ENCODE measurements at places on chromosomes 1 and 21. TPM values are rescaled to one million over a fixed set of nuclear protein-coding genes. Genes with fewer than 3 reads are reported as not detected.

DNA sequence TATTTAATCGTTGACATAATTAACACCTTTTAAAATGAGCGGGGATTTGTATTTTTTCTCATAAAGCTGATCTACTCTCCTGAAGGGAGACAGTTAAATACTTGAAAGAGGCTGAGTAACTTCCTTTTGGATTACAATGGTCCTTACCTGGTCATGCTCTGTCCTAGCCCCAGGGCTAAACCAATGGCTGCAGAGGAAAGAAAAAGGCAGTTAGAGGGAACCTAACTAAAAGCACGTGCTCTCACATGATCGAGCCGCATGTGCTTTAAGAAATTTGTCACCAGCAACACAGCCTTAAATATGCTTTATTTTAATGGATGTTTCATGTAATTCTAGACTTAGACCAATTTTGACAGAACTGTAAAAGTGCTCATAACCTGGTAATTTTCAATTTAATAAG is 132.7 kb downstream of the GPATCH2 start:
- DNase-seq, result no peak
- H3K27ac ChIP-seq, result no peak overlapping the region
- no peaks in the 10 kb centered on the region for H3K27me3 ChIP-seq
- H3K4me3 ChIP-seq, result no peak overlapping the region
- peaks cover 7% of the 10 kb centered on the region for H3K4me1 ChIP-seq

GRCh38 chr1:83791821-83792437 is 207.0 kb downstream of the TTLL7 start:
- no peak overlapping the region for H3K27ac ChIP-seq
- H3K4me3 ChIP-seq, result no peak overlapping the region
- no peak for DNase-seq
- peaks cover 1% of the 10 kb centered on the region for H3K27me3 ChIP-seq
- no peaks in the 10 kb centered on the region for H3K36me3 ChIP-seq

DNA sequence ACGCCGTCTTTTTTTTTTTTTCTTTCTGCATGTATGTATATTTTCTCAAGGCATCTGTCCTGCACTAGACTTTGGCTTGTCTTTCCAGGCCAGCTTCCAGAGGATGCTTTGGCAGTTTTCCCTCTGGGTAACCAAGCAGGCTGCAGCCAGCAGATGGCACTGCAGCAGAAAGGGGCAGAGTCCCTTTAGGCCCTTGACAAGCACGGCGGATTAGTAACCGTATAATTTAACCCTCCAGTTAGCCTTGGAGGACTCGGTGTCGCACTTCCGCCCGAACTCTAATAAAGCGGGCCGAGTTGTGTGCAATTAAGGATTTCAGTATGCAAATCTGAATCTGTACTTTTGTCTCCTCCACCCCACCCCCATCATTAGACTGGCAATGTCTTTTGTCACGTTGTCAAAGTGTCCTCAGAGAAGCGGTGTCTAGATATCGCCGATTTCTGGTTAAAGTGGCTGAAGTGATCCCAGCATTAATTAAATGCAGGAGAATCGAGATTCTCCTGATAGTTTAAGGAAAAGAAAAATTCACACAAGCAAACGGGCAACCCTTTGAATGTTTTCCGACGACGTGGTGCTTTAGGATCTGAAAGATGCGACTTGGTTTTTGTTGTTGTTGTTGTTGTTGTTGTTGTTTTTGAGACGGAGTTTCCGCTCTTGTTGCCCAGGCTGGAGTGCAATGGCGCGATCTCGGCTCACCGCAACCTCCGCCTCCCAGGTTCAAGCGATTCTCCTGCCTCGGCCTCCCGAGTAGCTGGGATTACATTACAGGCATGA is 1.1 kb upstream of the TMEM167B start:
- H3K27ac ChIP-seq, result peak overlapping the region; percentile 93
- peak; percentile 30 for DNase-seq
- H3K4me3 ChIP-seq, result peak overlapping the region; percentile 92

GRCh38 chr1:227950735-227951346 is 3.1 kb upstream of the WNT9A start:
- no peak for DNase-seq
- H3K36me3 ChIP-seq, result no peaks in the 10 kb centered on the region
- no peak overlapping the region for H3K27ac ChIP-seq
- peaks cover 37% of the 10 kb centered on the region for H3K27me3 ChIP-seq
- no peaks in the 10 kb centered on the region for H3K4me1 ChIP-seq
- H3K4me3 ChIP-seq, result no peak overlapping the region

DNA sequence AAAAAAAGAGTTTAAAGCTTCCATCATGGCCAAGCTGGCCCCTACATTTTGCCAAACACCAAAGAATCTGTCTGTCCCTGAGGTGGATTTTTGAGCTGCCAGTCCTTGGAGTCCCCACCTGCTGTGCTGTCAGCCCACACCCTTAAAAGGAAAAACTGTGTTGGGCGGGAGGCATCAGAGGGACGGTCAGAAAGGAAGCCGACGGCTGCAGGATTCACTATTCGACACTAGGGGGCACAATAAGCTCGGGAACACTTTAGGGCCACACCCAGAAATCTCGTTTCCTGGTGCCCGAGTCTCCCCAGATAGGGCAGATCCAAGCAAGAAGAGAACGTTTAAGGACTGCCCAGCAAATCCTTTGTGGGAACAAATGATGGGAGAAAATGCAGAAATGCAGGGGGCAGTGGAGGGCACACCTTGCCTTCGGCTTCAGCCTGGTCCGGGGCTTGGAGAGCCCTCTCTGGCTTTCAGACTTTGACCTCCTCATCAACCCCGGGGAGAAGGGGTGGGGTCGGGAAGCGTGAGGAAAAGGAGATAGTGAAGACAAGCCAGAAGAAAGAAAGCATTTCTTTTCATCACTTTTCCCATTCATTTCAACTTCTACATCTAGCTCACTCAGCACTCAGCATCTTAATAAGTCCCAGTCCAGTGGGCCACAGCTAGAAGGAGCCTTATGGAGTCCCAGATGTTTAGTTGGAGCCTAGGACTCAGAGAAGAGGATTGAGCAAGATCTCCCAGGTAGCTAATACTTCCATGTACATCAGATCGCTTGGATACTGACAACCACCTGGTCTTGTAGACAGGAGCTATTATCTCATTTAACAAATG is 5.0 kb upstream of the CTTNBP2NL start:
- H3K27ac ChIP-seq, result peak overlapping the region; percentile 15
- no peaks in the 10 kb centered on the region for H3K36me3 ChIP-seq
- DNase-seq, result peak; percentile 75
- H3K4me3 ChIP-seq, result peak overlapping the region; percentile 70

- no peak for DNase-seq
- H3K4me1 ChIP-seq, result peaks cover 7% of the 10 kb centered on the region
- H3K27me3 ChIP-seq, result peaks cover 7% of the 10 kb centered on the region
- H3K27ac ChIP-seq, result no peak overlapping the region
- H3K36me3 ChIP-seq, result peaks cover 15% of the 10 kb centered on the region
Measured at GRCh38 chr1:91761295-91761721, 124.6 kb downstream of the TGFBR3 start.

SELE gene
- not detected for total RNA-seq

GNG12 gene
- total RNA-seq, result 0.12 TPM

GRCh38 chr1:206678490-206678889 is 6.2 kb upstream of the MAPKAPK2 start:
- peak overlapping the region; percentile 21 for H3K27ac ChIP-seq
- no peak overlapping the region for H3K4me3 ChIP-seq
- H3K27me3 ChIP-seq, result peaks cover 5% of the 10 kb centered on the region

GRCh38 chr1:244409701-244410100 is 42.0 kb downstream of the ADSS2 start:
- no peak overlapping the region for H3K4me3 ChIP-seq
- peaks cover 55% of the 10 kb centered on the region for H3K36me3 ChIP-seq
- H3K27me3 ChIP-seq, result no peaks in the 10 kb centered on the region
- no peak for DNase-seq
- H3K27ac ChIP-seq, result no peak overlapping the region

DNA sequence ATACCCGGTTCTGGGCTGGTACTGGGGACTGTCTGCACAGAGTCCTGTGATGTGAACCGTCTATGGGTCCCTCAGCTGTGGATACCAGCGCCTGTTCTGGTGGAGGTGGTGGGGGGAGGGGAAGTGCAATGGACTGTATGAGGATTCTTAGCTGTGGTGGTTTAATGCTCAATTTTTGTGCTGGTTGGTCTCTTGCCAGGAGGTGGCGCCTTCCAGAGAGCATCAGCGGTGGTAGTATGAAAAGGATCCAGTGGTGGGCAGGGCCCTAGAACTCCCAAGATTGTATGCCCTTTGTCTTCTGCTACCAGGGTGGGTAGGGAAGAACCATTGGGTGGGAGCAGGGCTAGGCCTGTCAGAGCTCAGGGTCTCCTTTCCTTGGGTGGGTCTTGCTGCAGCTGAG is 89.4 kb upstream of the B3GALT2 start:
- DNase-seq, result no peak
- peaks cover 26% of the 10 kb centered on the region for H3K36me3 ChIP-seq
- no peaks in the 10 kb centered on the region for H3K27me3 ChIP-seq
- no peak overlapping the region for H3K4me3 ChIP-seq
- H3K27ac ChIP-seq, result no peak overlapping the region
- H3K4me1 ChIP-seq, result peaks cover 8% of the 10 kb centered on the region

GRCh38 chr1:209116705-209117104 is 466.8 kb upstream of the CAMK1G start:
- H3K4me3 ChIP-seq, result no peak overlapping the region
- H3K27ac ChIP-seq, result no peak overlapping the region
- H3K27me3 ChIP-seq, result peaks cover 5% of the 10 kb centered on the region
- no peak for DNase-seq

DNA sequence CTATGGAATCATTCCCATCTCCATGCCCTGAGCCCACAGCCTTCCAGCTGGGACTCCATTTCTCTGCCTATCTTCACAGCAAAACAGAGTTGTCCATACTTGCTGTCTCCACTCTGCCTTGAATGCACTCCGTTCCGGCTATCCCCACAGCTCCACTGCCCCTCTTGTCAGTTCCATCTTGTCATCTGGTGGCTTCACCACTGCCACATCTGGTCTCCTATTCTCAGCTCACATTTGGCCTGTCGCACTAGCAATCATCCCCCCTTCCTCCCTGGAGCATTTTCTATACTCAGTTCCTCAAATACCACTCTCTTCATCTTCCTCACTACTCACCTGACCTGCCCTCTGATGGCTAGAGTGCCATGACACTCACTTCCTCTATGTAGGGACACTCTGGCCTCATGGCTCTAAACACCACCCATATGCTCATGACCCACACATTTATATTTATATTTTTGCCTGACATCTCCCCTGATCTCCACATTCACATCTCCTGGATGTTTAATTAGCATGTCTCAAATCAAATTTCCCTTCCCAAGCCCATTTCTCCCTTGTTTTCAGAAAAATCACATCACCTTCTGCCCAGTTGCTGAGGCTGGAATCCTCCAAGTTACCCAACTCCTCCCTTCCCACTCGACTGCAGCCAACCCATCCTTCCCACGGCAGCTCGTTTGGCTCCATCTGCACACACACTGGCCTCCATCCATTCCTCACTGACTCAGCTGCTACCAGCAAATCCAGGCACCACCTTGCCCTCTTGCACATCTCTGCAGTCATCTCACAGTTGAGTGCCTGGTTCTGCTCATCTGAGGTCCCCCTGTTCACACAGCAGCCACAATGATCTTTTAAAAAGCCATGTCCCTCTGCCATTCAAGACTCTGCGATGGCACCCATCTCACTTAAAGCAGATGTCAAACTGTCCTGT is 6.1 kb downstream of the ZNF692 start:
- H3K4me1 ChIP-seq, result peaks cover 11% of the 10 kb centered on the region
- no peaks in the 10 kb centered on the region for H3K27me3 ChIP-seq
- H3K4me3 ChIP-seq, result no peak overlapping the region

DNA sequence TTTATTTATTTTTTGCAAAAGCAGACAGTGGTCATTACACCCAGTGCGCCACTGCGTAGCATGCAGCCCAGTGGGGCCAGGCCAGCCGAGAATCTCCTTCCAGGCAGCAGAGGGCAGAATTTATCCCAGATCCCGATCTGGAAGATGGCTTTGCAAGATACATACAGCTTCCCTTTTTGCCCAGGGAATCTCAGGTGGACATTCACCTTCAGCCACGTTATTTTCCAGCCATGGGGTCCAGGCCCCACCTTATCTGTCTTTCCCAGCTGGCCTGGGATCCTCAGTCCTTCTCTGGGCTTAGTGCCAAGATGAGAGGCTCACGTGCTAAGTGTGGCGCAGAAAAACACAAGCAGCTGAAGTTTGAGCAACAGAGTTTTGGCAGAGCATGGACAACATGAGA is 123.6 kb downstream of the AJAP1 start:
- H3K4me3 ChIP-seq, result no peak overlapping the region
- no peaks in the 10 kb centered on the region for H3K4me1 ChIP-seq

DNA sequence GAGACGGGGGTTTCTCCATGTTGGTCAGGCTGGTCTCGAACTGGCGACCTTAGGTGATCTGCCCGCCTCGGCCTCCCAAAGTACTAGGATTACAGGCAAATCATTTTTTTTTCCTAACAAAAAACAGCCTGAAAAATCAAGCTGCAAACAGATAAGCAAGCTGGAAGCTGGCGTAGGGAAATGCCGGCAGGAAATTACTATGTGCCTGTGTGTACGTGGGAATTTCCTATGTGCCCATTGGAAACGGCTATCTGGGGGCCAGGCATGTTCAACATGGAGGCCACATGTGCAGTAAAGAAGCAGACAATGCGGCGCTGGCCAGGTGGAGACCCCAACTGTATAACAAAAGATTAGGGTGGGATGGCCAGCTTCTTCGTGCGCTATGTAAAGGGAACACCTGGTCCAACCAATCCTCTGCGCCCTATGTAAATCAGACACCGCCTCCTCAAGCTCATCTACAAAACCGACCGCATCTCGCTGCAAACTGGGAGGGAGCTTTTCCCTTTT is 9.1 kb upstream of the AADACL4 start:
- H3K36me3 ChIP-seq, result no peaks in the 10 kb centered on the region
- no peak for DNase-seq
- peaks cover 14% of the 10 kb centered on the region for H3K4me1 ChIP-seq
- peaks cover 4% of the 10 kb centered on the region for H3K27me3 ChIP-seq
- no peak overlapping the region for H3K27ac ChIP-seq

KCNJ10 gene
- total RNA-seq, result not detected

DNA sequence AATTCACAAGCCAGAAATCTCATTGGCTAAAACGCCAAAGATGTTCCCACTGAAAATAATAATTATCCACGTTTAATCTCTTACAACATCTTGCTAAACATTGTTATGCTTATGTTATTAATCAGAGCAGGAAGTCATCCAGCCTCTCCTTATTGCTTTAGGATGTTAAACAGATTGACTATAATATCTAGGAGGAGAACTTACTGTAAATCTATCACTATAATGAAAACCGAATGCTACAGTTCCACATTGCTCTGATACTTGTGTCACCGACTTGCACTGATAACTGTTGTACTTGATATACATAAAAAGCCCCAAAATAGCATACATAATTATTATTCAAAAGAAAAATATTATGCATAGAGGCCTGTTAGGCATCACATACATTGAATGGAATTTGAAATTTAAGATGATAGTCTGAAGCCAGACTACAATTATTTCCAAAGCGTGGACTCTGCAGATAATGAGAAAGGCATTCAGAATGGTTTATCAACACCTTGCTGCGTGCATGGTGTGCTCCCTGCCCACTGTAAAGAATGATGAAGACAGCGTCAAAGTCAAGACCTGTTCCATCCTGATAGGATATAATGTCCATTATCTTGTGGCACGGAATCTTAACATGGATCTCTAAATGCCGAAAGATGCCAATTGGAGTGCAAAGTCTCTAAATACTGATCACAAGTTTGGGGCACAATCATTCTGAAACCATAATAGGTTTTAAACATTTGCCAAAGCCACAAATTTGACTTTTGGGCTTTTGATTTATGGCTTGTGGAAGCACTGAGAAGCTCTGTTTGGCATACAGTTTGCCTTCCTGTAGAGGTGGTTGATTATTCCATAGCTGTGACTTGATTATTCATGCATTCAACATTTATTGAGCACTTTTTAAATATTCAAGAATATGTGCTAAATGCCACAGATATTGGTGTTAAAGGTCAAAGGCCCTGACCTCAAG is 71.3 kb downstream of the CRB1 start:
- H3K4me1 ChIP-seq, result peaks cover 16% of the 10 kb centered on the region
- H3K4me3 ChIP-seq, result no peak overlapping the region
- DNase-seq, result no peak
- peaks cover 2% of the 10 kb centered on the region for H3K27me3 ChIP-seq
- no peak overlapping the region for H3K27ac ChIP-seq
- no peaks in the 10 kb centered on the region for H3K36me3 ChIP-seq

All from activated T-helper 1 cell treated with anti-CD3 and anti-CD28 coated beads, Interleukin-12 subunit alpha, Interleukin-12 subunit beta, Interleukin-2, Interleukin-4 antibody, amounts not matched to agents 30 ng/mL and 10 ng/mL and 1 ng/mL, durations not matched to agents 14 hours and 24 hours and 36 hours (primary cell).